Activated naive CD8-positive, alpha-beta T cell treated with anti-CD3 and anti-CD28 coated beads, Interleukin-2, amount 10 ng/mL, durations not matched to agents 7 days and 5 days (primary cell): ENCODE measurements at places on chromosomes 2 and 18. TPM values are rescaled to one million over a fixed set of nuclear protein-coding genes. Genes with fewer than 3 reads are reported as not detected.

DNA sequence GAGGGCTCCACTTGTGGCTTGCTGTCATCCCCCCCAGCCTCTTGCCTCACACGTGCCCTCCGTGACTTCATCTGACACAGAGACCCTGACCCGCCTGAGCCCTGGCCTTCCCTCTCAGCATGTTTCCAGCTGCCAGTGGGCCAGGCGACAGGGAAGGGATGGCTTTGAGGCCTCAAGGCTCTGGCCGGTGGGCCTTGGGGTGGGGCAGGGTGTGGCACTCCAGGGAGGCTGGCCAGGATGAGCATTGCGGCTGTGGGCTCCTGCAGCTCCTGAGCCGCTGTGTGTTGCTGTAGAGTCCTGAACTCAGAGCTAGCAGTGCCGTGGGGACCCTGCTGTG, 85.0 kb downstream of the TFCP2L1 start:
- no peak for DNase-seq

- DNase-seq: no peak
These were observed 3.5 kb downstream of the DNPEP start for GRCh38 chr2:219384083-219384713.

DNA sequence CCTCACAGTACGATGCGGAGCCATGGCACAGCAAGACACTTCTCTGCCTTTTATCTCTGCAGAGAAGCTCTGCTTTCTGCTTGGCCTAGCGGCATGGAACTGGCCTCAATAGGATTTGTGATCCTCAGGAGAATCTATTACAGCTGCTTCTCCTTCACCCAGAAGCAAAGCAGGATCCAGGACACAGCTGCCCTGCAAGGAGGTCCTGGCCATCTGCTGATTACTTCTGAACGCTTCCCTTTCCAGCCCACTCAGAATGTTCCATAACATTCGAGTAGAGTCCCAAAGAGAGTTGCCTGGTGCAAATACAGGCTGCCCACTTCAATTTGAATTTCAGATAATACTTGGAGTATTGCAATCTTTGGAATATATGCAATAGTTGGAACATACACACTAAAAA, 29.2 kb upstream of the KCNS3 start:
- no peak for DNase-seq

DNA sequence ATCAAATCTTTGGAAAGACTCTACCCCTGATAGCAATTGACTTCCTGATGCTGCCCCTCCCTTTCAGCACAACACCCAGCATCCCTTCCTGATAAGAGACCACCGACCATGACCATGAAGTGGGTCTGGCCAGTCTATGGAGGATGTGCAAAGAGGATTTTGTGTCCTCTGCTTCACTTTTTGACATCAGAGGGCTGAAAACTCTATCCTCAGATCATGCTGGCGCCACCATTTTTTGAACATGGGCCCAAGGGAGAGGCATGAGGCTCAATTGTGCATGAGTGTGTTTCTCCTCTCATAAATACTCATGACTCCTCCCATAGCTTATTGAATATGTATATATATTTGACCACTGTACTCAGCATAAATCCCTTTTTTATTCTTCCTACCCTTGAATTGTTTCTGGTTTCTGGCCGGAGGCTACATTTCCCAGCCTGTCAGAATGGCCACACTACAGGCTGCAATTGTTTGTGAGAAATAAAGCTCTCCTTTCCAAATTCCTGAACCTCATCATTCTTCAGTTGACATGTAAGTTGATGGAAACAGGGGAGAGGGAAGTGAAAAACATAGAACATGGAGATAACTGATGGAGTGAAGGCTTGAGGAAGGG, 314.1 kb downstream of the MYCN start:
- DNase-seq: no peak

Gene HOXD4
- not detected for total RNA-seq

Gene PROM2
- total RNA-seq: 1.0 TPM

- no peak for DNase-seq
These were observed 278.3 kb downstream of the NAPG start for GRCh38 chr18:10804126-10804525.

DNA sequence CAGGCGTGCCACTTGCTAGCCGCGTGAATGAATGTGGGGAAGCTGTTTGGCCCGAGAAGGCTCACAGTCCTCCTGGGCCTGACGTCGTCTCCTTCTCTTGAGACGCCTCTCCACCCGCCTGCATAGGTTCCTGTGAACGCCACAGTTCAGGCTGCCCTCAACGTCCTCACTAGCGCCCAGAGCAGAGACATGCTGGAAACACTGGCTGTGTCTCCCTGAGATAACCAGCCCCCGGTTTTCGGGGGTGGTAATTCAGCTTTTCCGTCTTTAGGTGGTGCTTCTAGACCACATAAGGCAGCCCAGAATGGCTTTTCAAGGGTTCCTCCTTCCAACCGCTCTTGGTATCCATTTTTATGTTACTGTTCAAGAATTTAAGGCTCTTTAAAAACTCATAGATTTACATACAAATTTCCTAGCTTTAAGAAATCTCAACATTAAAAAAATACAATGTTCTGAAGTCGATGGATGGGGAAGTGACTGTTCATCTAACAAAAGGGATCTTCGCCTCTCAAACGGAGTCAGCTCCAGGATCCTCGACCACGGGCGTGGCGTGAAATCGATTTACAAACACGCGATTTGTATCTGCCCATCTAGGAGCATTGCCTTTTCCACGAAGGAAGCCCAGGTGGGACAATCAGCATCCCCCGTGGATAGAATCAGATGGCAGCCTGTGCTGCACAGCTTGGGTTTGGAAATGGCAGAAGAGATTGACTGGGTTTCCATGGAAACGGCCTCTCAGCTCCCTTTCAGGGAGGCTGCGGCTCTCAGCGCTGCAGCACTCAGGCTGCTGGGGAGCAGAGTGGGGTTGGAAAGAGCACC, 110.6 kb upstream of the PXDN start:
- no peak for DNase-seq

DNA sequence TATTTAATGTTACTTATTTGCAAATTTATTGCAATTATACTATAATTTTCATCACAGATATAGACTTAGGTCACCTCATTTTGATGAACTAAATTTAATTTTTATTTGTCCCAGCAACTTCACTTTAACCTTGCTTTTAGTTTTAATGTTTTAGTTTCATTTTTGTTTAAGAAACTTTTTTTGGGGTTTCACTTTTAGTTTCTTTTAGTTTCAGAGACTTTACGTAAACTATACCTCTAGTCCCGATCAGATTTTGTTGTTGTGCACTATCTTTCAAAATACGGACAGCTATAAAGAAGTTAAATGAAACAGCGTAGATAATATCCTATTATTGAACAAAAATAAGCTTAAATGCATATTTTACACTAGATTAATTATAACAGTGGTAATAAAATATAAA, 460.5 kb downstream of the ERBB4 start:
- DNase-seq: no peak

Gene HOXD12
- not detected for total RNA-seq

Gene CNRIP1
- not detected for total RNA-seq

- DNase-seq: no peak
These were observed 69.8 kb upstream of the PDE1A start for GRCh38 chr2:182496596-182496995.

GRCh38 chr2:182088681-182089320, 103.1 kb downstream of the PPP1R1C start:
- no peak for DNase-seq

GRCh38 chr2:28615706-28616105, 119.8 kb downstream of the PLB1 start:
- no peak for DNase-seq

- no peak for DNase-seq
These were observed 109.5 kb upstream of the ITGB6 start for GRCh38 chr2:160309585-160309984.

Gene FAM237A
- total RNA-seq: not detected

Gene ASIC4
- 0.09 TPM for total RNA-seq

Gene GEN1
- 30.6 TPM for total RNA-seq

Gene IL1A
- total RNA-seq: not detected

Gene THADA
- total RNA-seq: 30.8 TPM

Gene MRPL53
- 91.6 TPM for total RNA-seq

Gene REG1A
- total RNA-seq: not detected

Gene CBLN2
- not detected for total RNA-seq

Gene GYPC
- 132 TPM for total RNA-seq

GRCh38 chr2:9753665-9754531, 89.4 kb upstream of the TAF1B start:
- DNase-seq: no peak
